Forelimb muscle (tissue), 1 donor: ENCODE measurements at places on chromosomes 7 and 10.

- peak; percentile 11 for DNase-seq
Measured at GRCh38 chr7:132793474-132793873, 217.2 kb upstream of the PLXNA4 start.

- no peak for DNase-seq
Measured at GRCh38 chr7:90604383-90604782, 8.3 kb downstream of the CDK14 start.

DNA sequence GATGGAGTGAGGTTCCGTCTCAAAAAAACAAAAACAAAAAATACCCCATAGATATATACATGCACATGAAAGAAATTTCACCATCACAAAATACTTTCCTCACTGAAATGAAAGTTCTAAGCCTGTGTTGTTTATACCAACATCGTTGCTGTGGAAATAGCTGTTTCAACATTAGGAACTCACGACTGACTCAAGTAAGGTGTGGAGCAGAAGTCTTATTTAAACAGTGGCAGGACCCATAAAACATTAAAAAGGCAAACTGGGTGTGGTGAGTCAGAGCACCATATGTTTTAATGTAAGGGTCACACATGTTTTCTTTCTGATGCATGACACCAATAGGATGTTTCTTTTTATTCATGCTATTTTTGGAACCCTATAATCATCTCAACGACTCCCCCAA is 48.3 kb downstream of the BAIAP2L1 start:
- no peak for DNase-seq

DNA sequence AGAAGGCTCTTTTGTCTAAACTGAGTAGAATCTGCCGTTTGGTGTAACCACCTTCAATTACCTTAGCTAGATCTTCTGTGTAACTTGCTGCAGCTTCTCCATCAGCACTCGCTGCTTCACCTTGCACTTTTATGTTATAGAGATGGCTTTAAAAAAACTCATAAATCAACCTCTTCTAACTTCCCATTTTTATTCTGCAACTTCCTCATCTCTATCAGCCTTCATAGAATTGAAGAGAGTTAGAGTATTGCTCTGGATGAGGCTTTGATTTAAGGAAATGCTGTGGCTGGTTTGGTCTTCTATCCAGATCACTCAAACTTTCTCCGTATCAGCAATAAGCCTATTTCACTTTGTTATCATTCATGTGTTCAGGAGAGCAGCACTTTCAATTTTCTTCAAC is 1131.9 kb upstream of the CELF2 start:
- no peak for DNase-seq

DNA sequence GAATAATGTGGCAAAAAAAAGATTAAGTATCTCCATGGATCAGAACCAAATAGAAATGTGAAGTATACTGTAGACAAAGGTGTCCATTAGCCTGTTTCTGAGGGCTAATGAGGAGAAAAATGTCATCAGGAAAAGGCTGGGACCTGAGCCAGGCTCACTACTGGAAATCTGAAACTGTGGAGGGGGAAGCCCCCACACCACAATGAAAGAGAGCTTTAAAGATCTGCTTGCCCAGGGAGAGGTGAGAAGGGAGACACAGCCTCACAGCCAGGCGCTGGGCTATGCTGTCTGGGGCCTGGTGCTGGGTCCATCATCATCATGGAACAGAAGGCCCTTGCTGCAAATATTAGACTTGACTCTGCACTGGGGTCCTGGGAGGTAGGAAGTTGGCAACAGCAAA is 90.4 kb downstream of the OSBPL3 start:
- DNase-seq = no peak

DNA sequence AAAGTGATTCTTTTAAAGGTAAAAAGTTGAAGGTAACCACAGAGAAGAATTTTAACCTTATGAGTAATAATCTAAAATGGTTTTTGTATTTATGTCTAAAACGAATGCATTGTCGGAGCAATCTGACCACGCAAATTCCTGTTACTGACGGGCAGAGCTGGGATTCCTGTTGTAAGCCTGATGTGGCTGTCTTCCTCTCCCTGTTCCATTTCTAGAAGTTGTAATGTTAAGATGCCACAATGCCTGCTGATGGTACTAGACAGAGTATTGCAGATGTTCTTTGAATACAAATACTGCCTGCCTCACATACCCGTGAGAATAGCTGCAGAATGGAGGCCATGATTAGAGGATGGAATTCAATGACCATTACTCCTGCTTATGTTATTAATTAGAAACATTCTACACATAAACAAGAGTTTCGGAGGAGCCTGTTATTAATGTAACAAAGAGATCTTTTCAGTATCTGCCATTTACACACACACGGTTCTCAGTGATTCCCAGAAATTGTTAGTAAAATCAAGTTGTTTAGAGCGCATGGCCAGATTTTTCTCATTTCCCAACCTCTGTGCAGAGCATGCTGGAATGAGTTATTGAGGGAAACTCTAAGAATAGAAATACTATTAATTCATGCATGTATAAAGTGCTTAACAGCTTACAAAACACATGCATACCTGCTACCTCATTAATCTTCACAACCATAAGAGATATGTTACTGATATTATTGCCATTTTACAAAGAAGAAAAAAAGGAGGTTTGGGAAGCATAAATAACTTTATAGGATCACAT is 196.8 kb downstream of the PTN start:
- no peak for DNase-seq

- peak; percentile 24 for DNase-seq
Measured at GRCh38 chr7:42876182-42877068, 35.4 kb downstream of the C7orf25 start.

DNA sequence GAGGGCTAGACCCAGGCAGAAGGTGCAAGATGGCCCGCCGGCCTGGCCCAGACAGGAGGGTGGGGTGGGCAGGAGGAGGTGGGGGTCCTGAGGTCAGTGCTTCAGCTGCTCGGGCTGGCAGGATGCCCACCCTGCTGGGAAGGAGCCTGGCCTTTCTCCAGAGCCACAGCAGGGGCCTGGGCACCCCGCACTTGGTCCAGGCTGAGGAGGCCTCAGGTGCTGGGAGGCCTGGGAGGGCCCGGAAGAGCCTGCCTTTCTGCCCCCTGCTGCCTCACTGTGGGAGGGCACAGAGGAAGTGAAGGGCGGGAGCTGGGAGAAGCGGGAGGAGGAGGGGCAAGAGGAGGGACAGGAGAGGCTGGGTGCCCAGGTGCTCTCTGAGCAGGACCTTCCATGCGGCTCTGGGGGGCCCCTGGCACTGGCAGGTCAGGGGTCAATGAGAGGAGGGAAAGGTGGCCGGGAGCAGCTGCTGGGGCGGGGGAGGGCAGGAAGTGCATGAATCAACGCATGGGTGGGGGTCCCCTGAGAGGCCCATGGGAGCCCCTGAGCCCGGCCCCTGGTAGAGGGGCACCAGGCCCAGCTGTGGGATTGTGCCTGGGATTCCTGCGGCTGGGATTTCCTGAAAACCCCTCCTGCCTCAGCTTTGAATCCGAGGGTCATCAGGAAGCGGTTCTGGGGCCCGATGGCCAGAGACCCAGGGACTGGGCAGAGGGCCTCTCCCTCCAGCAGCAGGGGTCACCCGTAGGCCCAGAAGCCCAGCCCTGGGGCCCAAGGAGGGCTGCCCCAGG is 49.9 kb downstream of the PWWP2B start:
- no peak for DNase-seq
